ENCODE measurements at places on chromosomes 3 and 15.

DNA sequence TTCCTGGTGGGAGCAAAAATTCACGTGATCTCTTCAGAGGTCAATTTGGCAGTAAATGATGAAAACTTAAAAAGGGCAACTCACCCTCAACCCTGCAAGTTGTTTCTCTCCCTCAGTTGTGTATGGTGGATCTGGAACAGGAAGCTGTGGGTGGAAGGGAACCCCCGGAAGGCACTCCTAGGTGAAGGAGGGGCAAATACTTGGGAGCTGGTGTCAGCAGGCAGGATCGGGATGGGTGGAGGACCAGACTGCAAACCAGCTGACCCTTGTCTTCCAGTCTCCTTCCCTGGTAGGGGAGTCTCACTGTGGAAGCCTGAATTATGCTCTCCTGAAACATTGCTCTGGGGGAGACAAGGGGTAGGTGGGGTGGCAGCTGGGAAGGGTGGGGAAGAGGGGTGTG, 33.5 kb downstream of the PRR23E start:
- peak; percentile 65 for DNase-seq

GRCh38 chr15:48631176-48631770, 14.2 kb downstream of the FBN1 start:
- DNase-seq: peak; percentile 76

DNA sequence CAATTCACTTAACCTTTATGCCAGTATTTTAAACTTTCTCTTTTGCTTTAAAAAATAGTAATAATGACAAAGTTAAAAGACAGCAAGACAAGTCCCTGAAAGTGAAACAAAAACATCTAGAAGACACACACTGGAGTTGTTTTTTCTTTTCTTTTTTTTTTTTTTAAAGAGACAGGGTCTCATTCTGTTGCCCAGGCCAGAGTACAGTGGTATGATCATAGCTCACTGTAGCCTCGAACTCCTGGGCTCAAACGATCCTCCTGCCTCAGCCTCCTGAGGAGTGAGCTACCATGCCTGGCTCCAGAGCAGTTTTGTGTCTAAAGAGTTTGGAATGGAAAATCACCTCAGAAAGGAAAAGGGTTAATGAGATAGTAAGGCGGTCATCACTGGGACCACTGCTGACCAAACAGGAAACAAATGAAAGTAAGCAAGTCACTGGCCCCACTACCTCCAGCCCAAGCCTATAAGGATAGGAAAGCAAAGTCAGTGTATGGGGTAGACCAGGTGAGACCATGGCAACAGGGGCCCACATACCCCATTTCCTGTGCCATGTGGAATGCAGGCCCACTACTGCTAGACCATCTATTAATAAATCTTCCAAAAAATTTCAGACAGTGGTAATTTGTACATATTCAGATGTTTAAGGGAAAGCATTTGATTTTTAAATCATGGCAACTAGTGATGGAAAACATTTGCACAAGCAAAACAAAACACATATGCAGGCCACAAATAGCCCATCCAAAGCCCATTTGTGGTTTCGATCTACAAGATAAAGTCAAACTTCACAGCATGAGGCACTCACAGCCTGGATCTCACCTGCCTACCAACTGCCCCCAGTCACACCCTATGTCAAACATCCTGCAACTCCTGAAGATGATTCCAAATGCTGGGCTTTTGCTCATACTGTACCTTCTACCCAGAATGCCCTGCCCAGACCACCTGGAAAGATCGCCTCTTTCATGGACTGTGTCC, 62.6 kb downstream of the OSBPL10 start:
- DNase-seq: peak; percentile 19

- no peak for DNase-seq
Observed at GRCh38 chr3:4823986-4824925, 155.0 kb upstream of the BHLHE40 start.

GRCh38 chr3:64863226-64864212, 175.7 kb upstream of the ADAMTS9 start:
- DNase-seq: no peak

DNA sequence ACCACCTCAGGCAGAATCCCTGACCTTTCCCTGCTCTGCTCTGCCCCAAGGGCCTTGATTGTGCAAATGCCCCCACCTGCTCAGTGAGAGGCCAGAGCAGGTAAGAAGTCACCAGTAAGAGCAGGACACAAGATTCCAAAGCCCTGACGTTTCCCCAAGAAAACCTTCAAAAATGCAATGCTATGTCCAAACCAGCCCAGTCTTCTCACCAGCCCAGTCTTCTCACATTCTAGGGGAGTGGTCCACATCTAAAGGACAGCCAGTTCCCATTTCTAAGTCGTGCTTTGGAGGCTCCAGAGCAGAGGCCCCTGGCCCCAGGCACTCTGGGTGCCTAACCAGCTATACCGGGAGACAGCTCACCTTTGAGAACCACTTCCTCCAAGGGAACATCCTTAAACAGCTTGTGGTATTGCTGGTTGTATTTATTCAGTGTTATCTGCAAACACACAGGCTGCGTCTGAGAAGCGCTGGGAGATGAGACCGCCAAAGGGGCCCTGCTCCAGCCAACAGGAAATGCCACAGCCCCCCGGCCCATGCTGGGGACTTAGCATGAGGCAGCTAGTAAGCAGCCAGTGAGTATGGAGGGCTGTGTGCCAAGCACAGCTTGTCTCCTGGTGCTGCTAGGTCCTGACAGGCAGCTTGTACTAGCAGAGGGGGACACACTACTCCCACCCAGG, 29.3 kb downstream of the GRAMD2A start:
- no peak for DNase-seq

GRCh38 chr3:186930143-186930640, at the start of gene ST6GAL1:
Gene ST6GAL1 (plus strand): TSS chr3:186930526. CDS start chr3:187042704, 112,178 bp downstream.
- peak; percentile 39 for DNase-seq

DNA sequence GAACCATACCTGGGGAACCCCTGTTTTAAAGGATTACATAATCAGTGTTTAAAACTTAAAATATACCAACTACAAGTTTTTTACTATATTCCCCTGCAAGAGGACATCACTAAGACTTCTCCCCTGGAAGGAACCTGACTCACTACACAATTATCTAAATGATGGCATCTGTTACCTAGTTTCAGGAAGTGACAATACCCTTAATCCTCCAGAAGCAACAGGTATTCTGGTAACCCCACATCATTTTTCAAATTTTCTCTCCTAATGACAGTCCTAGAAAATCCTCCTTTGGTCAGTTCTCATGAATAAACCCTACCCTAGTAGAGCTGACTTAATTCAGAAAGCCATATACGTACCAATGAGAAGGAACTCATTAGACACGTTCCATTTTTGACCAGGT, 78.4 kb downstream of the RFX7 start:
- no peak for DNase-seq

DNA sequence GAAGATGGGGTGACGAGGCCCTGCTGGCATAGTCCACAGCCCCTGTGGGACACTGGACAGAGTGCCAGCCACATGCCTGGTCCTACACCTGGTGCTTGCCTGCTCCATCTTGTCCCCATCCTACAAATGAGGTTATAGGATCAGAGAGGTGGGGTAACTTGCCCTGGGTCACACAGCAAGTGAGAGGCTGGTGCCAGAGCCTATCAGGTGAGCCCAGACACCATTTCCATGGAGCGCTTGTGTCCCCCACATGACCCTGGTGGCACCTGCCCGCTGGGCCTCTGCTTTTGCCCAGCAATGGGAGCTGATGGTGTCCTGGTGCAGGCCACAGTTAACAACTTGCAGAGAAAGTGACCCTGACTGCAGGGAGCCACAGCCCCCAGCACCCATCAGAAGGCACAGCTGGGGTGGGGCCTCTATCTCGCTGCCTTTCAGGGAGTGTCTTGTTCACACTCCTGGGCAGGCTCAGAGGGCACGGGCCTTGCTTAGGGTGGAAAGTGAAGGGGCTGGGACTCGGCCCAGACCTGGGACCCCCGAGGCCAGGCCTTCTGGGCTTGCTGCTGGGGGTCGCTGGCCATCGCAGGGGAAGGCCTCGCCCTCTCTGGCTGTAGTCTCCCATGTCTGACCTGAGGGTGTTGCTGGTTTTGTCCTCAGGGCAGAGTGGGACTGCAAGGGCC, 7.2 kb downstream of the PLXNA1 start:
- DNase-seq: no peak

DNA sequence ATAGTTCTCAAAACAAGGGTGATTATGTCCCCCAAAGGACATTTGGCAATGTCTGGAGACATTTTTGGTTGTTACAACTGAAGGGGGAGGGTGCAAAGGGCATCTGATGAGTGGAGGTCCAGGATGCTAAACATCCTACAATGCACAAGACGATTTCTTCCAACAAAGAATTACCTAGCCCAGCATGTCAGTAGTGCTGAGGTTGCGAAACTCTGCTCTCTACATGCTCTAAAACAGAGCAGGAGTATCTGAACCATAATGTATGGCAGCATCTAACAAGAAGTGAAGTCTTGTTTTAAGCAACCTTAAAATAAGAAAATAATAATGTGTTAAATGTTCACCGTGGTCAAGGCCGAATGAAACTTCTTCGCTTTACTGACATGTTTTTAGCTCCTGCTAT, 7.0 kb downstream of the GYG1 start:
- peak; percentile 34 for DNase-seq

DNA sequence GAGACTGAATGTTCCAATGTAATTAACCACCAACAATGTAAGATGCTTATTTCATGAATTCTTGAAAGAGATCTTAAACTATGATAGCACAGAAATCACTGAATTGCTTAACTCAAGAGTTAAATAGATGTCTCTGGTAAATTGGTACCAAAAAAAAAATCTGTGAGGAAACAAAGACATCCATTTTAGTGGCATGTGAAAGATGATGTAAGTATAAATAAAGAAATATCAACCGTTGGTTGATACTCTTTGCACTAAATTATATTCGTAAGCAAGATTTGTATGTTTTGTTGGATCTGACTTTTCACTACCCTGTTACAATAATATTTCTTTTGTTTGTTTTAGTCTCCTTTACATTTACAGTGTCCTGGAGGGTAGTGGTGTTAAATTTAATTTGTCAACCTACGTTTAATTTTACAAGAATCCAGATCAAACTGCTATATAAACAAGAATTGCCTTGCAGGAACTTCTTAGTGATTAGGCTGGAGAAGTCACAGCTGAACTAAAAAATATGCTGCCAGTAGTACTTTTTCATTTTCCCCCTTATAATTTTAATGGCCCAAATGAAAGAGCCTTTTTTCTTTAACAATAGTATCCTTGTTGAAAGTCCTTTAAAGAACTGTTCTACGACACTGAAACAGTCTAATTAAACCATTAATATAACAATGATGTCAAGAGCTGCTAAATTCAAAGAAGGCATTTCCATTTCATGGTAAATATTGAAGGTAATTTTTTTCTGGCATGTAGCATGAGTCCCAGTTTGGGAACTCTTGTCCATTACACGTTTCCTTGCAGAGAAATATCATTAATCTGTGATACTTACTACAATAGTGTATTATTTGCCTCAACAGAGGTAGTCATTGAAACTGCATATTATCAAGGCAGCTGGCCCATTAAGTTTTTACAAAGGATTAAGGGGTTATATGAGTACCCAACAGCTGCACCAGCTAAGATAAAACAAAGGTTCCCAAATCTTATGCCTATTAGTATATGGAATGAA, 109.6 kb upstream of the PHLDB2 start:
- no peak for DNase-seq

- no peak for DNase-seq
Observed at GRCh38 chr3:182484682-182485081, 308.6 kb upstream of the ATP11B start.

GRCh38 chr3:195030791-195031321, 240.1 kb downstream of the XXYLT1 start:
- no peak for DNase-seq

DNA sequence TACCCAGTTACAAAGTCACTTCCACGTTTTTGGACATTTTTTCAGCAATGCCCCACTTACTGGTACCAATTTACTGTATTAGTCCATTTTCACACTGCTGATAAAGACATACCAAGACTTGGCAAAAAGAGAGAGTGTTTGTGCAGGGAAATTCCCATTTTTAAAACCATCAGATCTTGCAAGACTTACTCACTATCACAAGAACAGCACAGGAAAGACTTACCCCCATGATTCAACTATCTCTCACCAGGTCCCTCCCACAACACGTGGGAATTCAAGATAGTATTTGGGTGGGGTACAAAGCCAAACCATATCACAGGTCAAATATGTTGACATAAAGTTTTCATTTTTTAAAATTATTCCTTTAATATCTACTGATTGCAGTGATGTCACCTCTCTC, 16.2 kb upstream of the ABI3BP start:
- peak; percentile 26 for DNase-seq

- peak; percentile 77 for DNase-seq
Observed at GRCh38 chr3:39637807-39638206, 170.3 kb downstream of the MOBP start.

- DNase-seq: no peak
Observed at GRCh38 chr3:117235304-117235703, 525.7 kb downstream of the TUSC7 start.

DNA sequence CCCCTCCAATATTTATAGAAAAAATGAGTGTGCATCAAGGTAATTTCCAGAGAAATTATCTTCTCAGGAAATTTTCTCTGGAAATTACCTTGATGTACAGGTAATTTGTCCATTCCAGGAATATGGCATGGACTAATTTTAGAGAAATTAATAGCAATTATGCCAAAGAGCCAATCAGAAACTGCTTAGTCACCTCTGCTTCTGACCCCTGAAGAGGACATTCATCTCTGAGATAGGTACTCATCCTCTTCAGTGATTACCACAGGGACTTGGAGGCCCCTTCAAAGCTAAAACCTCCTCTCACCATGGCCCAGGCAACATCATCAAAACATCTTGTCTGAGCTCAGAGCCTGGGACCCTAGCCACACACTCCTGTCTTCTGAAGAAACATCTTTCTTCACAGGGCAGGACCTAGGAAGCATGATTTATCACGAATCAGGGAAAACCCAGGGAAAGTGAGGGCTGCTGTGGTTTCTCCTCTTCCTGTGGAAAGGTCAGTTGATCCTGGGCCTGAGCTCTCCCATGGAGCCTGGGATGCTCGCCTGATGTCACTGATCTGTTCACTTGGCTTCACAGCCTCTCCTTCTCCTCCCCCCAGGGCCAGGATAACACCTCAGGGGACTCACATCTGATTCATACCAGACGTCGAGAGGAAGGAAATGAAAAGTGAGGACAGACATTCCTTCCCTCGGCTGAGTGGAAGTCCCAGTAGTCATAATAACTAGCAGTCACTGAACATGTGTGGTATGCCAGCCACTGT, 210.5 kb downstream of the DTWD1 start:
- peak; percentile 97 for DNase-seq

GRCh38 chr3:23666818-23667217, 138.9 kb upstream of the UBE2E1 start:
- no peak for DNase-seq

- DNase-seq: peak; percentile 54
Observed at GRCh38 chr3:58188173-58188564, 22.6 kb downstream of the DNASE1L3 start.

GRCh38 chr3:57314204-57314603, 21.7 kb upstream of the ASB14 start:
- no peak for DNase-seq

DNA sequence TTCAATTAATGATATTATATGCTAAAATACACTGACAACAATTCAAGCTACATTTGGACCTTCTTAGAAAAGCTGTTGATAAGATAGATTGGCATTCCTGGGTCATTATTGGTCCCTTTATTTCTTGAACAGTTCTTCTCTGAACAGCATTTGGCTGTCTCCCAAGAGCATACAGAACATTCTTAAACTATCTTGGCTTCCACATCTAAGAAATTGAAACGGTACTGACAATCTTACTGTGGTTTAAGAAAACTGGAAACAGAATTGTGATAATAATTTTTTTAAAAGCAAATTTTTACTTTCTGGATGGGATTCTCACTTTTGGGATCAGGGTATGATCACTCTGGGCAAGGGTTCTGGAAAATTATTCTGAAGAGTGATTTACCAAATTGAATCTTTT, 161.7 kb upstream of the ZNF385D start:
- DNase-seq: no peak

- no peak for DNase-seq
Observed at GRCh38 chr3:150656316-150656715, 47.4 kb downstream of the ERICH6 start.

- no peak for DNase-seq
Observed at GRCh38 chr15:66848686-66849392, 146.8 kb downstream of the SMAD6 start.

Data from GM23248 (cell line).